ENCODE measurements at places on chromosomes 16 and 17.

DNA sequence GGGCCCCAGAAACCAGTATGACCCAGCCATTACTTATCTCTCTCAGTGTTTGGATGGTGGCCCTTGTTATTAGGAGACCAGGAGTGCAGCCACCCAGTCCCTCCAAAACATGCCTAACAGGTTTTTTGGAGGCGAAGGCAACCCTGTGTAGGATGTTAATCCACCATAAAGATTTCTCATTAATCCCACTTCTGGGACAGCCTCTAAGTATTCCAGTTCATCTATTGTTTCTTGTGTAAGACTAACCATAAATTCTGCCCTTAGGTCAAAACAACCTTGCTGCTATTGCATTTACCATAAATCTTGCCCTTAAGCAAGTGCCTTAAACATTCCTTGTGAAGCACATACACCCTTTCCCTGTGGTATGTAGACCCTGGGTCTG, 21.5 kb upstream of the OR1F1 start:
- no peak for DNase-seq

DNA sequence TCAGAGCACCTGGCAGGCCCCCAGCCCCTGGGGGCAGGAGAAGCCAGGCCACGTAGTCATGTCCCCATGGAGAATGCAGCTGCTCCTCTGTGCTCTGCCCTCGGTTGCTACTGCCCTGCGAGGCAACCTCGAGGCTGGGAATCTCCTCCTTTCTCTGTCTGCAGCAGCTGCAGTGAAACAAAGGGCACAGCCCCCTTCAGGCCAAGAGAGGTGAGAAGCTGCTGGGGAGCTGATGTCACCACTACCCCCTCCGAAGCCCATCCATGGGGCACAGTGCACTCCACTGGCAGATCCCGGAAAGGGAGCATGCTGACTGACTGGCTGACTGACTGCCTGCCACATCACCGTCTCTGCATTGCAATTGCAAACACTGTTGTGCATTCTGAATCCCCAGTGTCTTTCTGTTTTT, 103.7 kb downstream of the GRIN2A start:
- no peak for DNase-seq

DNA sequence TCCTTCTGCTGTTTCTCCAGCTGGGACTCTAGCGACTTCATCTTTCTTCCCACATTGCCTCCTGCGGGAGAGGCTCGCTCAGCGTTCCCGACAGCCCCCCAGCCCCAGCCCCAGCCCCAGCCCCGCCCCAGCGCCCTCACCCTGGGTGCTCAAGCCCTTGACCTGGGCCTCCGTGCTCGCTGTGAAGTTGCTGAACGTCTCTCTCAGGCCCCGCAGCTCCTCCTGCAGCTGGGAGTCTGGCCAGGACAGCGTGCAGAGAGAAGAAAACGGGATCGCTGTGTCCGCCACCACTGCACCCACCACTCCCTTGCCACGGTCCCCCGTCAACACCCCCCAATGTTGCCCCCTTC, 2.4 kb downstream of the ASGR1 start:
- no peak for DNase-seq

DNA sequence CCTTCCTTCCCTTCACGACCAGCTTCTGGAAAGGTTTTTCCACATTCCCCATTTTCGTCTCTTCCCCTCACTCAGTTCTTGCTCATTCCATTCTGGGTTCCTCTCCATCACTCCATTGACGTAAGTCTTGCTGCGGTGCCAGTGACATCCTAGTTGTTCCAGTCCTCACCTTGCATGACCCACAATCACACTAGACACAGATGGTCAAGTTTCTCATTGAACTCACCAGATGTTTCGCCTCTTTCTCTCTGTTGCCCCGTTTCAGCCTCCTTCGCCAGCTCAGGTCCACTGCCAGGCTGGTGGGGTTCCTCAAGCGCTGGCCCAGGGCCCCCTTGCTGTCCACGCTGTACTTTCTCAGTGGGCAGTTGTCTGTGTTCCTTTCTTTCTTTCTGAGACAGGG, 43.4 kb downstream of the CCDC42 start:
- no peak for DNase-seq

DNA sequence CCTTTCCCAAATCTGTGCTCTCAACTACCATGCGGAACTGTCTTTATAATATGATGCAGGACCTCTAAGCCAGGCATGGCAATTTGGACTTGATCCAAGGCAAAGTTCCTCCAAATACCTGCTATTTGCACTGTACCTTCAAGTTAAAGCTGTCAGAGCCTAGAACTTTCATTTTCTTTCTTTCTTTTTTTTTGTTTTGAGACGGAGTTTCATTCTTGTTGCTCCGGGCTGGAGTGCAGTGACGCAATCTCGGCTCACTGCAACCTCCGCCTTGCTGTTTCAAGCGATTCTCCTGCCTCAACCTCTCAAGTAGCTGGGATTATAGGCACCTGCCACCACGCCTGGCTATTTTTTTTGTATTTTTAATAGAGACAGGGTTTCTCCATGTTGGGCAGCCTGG, 51.7 kb downstream of the ARHGAP27 start:
- no peak for DNase-seq

- no peak for DNase-seq
Observed at GRCh38 chr16:66525396-66526180, 24.3 kb downstream of the TK2 start.

DNA sequence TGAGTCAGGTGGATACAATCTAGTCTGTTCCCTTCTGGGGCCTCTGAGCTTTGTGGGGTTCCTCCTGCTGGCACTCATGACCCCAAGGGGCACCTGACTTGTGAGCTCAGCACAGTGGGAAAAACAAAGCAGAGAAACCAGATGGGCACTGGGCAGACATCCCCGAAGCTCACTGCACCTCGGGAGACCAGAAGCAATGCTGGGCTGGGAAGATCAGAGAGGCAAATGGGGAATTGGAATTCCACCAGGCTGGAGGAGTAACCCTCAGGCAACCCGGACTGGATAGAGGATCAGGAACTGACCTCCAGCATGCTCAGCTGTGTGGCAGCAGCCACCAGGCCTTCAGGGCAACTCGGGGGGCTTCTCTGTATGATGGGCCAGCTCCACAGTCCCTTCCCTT, 50.3 kb downstream of the ABCC12 start:
- no peak for DNase-seq

- DNase-seq, result no peak
Observed at GRCh38 chr17:732067-732901, at the start of gene TLCD3A. TLCD3A (plus strand) TSS chr17:732596; CDS start chr17:732648, 52 bp downstream.

DNA sequence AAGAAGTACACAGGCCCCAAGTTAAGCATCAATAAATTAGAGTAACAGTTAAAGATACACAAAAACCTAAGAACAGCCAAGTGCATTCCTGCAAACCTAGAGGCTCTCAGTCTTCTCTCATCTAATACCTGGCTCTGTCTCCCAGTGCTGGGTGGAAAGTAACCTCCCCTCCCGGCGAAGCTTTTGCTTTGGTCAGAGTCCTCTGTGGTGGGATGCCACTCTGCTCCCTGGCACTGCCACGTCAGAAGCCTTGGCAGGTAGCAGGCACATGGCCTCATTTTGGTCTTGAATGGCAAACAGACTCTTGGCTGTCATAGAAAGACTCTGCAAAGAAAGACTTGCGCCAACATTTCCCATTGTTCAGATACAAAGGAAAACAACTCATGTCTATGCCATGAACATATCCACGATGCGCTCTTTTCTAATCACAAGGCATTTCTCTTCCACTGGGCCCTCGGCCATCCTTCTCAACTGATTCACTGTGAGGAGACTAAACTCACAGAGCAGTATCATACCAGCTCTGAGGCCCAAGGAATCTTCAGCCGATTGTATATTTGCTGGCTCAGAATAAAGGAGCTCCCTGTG, 21.2 kb downstream of the MTHFSD start:
- no peak for DNase-seq

- no peak for DNase-seq
Observed at GRCh38 chr16:4597174-4597573, 17.5 kb downstream of the UBALD1 start.

DNA sequence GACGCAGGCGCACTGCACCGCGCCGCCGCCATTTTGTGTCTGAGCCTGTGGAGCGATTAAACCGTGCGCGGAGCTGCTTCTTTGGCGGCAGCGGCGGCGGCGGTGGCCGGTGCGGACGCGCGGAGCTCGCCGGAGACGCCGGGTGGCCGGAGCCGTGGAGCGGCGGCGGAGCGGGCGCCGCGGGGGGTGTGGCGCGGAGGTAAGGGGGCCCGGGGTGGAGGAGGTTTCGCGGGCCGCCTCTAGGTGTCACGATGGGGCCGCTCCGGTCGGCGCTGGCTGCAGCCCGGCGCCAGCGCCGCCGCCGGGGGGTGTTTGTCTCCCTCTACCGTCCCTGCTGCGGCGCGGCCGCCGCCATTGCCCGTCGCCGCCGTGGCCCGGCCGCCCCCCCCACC, at the start of gene CTCF:
Gene CTCF, plus strand, starts transcription at position 1 of the 392 bp plus-strand sequence. CDS start 48,307 bp downstream, outside the sequence.
- DNase-seq, result no peak

GRCh38 chr17:81462506-81463125, 50.0 kb downstream of the ACTG1 start:
- DNase-seq, result no peak

GRCh38 chr17:15482476-15482875, 15.1 kb upstream of the CDRT4 start:
- no peak for DNase-seq

DNA sequence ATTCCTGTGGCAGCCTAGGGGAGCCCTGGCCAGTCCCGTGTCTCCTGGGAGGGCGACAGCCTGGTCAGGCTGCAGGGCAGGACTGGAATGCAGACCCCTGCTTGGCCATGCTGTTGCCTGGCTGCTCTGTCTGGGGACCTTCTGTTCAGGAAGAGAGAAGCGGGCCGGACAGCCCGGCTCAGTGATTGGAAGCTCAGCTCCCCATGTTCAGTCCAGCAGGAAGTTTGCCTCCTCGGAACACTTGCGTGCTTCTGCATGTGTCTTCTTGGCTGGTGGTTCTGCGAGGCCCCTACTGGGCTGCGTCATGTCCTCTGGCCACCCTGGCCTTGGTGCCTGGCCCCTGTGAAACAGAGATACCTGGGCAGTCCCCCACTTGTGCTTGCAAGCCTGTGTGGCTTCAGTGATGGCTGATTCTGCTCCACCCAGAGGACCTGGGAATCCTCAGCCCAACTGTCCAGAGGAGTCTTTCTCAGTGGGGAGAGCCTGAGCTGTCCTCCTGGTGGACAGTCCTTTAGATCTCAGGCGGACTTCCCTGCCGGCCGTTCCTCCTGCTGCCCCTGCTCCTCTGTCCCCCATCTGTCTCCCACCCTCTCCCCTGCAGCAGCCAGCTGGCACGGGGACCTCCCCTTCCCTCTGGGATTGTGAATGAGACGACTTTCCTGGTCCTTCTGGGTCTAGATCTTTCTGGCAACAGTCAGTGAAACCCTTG, 279.5 kb downstream of the SEC14L1 start:
- no peak for DNase-seq

Measured in cerebellar nuclear complex (tissue), 1 donor.